NCI-H1105 (cell line): ENCODE measurements at places on chromosomes 13 and 19.
A peak's percentile ranks its signal among the peaks of the same experiment; 100 is the strongest.

DNA sequence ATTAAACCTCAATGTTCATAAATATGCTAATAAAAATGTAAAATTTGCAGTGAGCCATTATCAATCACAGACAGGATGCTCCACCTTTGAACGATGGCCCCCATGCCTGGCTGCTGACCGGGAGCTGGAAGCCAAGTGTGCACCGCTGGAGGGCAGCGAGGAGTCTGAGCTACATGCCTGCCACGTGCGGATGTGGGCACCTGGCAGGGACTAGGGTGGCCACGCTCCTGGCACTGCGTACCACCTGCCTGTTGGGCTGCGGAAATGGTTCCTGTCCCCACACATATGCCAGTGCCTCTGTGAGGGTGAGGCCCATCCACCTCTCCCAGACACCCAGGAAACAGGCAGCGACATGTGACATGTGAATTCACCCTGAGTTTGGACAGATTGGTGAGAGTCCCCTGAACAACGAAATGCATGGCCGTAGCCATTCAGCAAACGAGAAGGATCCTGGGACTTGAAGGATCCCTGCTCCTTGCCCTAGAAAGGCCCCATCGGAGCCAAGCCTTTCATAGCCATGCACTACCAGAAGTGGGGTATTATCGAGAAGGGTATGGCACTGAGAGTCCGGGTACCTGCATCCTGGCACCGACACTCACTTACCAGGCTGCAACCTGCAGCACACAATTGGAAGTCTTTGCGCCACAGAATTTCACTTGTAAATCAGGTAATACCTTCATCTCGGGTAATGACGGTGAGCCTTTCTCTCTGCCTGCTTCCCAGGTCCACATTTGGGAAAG is 35.8 kb downstream of the TSHZ3 start:
- DNase-seq = no peak

GRCh38 chr13:86765462-86765861 is 905.7 kb upstream of the SLITRK5 start:
- DNase-seq = no peak

DNA sequence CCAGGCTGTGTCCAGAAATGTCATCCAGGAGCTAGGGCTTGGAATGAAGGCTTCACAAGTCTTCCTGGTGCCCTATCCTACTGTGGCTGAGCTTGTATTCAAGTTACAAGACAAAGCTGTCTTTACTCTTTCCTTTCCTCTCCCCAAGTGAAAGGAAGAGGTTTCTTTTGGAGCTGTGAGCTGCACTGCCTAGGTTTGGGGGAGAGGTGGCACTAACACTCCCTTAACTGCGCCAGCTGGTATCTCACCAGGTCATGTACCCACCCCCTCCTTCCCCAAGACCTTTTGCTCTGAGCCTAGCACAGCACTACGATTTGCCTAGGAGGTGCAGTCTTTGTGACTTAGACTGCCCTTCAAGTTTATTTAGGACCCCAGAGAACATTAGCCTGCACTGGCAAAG is 2053.6 kb upstream of the PRR20A start:
- no peak for DNase-seq

- DNase-seq = no peak
These were observed 21.7 kb downstream of the UBE2L5 start for GRCh38 chr13:30443957-30444404.

DNA sequence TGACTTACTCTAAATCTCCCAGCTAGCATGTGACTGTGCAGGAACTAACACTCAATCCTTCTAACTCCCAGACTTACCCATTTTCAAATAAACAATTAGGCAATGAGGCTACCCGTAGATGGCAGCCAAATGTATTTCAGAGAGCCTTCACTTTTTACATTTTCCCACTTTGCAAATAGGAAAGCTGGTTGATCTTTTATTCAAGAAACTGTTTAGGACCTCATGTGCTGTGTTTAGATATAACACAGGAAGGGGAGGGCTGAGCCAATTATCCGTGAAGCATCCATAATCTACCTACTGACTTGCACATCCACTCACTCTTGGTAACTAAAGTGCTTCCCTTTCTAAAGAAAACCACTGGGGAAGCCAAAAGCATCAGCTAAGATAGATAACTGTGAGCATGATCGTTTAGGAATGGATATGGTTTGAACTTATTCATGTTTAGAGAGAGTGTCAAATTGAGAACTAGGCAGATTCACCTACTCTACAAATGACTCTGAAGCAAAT is 33.4 kb downstream of the MBNL2 start:
- no peak for DNase-seq

- DNase-seq = no peak
These were observed 7.7 kb downstream of the IRGC start for GRCh38 chr19:43723588-43723987.

- no peak for DNase-seq
These were observed 357.9 kb downstream of the KLF12 start for GRCh38 chr13:73776151-73776785.

GRCh38 chr19:30757104-30757836 is 385.1 kb downstream of the ZNF536 start:
- DNase-seq = no peak

- DNase-seq = peak; percentile 46
These were observed 1.3 kb upstream of the CEACAM6 start for GRCh38 chr19:41753936-41754529.

GRCh38 chr19:17948514-17948900 is 15.7 kb downstream of the CCDC124 start:
- no peak for DNase-seq

DNA sequence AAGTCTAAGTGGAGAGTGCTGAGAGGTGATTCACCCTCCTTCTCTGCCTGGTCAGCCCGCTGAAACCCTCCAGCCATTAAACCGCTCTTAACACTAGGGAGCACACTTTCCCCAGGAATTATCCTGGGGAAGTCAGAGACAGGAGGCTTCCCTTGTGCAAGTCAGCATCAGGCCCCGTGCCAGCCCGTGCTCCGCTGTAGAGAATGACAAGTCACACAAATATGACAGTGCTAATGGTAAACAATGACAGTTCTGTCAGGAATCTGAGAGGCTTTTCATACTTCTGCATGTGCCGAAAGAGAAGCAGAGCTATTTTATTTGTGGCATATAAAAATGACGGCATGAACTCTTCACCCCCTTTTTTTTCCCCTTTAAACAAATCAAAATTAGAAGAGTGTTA is 816.9 kb upstream of the SLC10A2 start:
- DNase-seq = peak; percentile 59

GRCh38 chr13:39039041-39039440 is 785 bp downstream of the NHLRC3 start:
- DNase-seq = no peak

DNA sequence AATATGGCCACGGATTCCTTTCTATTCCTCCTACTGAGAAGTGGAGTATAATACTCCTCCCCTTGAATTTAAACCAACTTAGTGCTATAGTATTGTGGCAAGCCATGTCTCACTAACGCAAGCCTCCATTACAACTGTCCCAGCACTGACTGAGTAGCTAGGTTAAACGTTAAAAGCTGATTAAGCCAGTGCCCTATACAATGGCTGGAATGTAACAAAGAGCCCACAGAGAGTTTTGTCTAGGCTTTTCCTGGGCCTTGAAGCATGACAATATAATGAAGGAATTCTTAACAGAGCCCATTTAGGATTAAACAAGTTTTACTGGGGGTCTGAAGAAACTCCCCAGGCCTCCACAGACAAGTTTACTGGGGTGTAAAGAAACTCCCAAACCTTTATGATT is 254.5 kb upstream of the DACH1 start:
- DNase-seq = no peak

- DNase-seq = no peak
These were observed 26.5 kb downstream of the CEP89 start for GRCh38 chr19:32945260-32945659.

DNA sequence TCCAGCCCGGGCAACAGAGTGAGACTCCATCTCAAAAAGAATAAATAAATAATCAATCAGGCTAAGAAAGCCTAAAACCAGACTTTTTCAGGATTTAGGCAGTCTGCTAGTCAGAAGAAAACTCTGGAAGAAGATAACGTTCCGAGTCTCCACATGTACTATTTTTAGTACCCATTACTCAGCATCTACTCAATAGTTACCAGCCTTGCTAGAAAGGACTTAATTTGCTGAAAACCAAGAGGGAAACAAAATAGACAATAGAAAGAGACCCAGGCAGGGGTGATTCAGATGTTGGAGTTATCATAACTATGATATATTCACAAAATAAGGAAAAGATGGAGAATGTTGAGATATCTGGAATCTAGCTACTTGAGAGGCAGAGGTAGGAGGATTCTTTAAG is 3.6 kb upstream of the LIN7B start:
- DNase-seq = no peak

GRCh38 chr13:46666727-46667456 is 113.9 kb downstream of the LRCH1 start:
- DNase-seq = no peak

DNA sequence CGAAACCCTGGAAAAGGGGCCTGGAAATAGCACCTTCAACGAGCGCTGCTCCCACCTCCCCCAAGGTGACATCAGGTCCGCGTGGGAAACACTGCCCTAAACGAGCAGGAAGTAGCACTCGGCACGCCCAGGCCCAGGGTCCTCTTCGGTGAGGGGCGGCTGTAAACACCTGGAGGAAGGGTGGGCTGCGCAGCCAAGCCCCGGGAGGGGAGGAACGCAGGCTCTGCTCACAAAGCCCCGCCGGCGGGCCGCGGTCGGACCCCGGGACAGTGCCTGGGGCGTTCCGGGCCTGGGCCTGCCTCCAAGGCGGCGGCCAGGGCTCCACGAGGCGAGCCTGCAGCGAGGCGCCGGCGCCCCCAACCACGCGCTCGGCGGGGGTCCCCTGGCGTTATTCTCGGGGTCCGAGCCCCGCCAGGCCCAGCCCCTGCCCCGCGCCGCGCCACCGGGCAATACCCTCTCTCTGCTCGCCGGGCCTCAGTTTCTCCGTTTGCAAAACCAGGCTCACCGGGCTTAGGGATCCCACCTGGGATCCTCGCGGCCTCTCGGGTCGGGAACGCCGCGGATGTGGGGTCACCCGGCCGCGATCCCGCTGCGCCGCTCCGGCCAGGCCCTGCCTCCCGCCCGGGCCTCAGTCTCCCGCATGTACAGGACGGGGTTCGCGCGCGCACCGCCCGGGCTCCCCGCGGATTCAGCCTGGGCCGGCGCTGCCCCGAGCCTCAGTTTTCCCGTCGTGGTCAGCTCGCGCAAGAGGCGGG is 630 bp downstream of the RNF126 start:
- peak; percentile 17 for DNase-seq

DNA sequence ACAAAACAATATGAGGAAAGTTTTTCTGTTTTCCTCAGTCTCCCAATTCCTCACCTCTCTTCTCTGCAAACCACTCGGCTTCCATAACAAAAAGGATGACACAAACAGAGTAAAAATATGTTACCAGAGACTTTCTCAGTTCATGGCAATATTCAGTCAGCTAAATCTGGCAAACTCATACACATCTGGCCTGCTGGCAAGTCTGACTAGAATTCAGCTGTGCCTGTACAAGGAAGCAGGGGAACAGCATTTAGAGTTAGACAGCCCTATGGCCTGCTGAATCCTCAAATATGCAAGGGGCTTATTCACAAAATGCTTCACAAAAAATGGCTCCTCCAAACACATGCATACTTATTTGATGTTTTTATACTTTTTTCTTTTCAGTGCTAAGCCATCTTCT is 227.8 kb downstream of the ENOX1 start:
- DNase-seq = no peak

DNA sequence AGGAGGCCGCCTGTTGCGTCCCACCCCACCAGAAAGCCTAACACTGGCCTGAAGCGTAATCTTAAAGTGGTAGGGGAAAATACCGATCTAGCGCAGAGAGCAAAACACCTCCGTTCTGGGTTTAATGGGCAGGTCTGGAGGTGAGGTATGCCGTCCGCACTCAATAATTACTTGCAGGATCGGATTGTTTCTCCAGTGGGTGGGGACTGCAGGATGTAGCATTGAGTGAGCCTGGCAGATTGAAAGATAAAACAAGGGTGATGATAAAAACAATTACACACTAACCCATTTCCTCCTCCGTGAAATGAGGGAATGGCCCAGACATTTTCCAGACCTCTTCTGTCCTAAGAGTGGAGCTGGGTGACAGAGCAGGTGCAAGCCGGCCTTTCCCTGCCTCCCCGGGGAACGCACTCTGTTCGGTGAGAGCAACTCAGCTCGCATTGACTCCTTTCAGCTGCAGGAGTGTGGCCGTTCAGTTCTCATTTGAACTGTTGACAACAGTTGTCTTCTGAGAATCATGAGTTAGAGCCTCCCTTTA is 110.2 kb upstream of the DOCK9 start:
- no peak for DNase-seq
